ENCODE measurements at places on chromosomes 4 and X. TPM values are rescaled to one million over a fixed set of nuclear protein-coding genes. Genes with fewer than 3 reads are reported as not detected.

Gene MYL5
- 2.7 TPM for total RNA-seq

Gene NUDT9
- 31.1 TPM for total RNA-seq

Gene CMC4
- total RNA-seq: 28.8 TPM

Gene PARM1
- 107 TPM for total RNA-seq

Gene BBS12
- total RNA-seq: 5.5 TPM

Gene ITM2A
- total RNA-seq: 68.4 TPM

Gene CABS1
- not detected for total RNA-seq

Gene UTP3
- total RNA-seq: 14.2 TPM

Gene TMEM164
- total RNA-seq: 60.4 TPM

Gene S100G
- not detected for total RNA-seq

Gene SRPX
- total RNA-seq: 45.2 TPM

Gene AMTN
- total RNA-seq: not detected

Gene GCNA
- total RNA-seq: 1.5 TPM

Gene CXCR3
- 0.20 TPM for total RNA-seq

Data from left ventricle myocardium superior (tissue), 1 donor.